ENCODE measurements at places on chromosomes 3 and 15.

DNA sequence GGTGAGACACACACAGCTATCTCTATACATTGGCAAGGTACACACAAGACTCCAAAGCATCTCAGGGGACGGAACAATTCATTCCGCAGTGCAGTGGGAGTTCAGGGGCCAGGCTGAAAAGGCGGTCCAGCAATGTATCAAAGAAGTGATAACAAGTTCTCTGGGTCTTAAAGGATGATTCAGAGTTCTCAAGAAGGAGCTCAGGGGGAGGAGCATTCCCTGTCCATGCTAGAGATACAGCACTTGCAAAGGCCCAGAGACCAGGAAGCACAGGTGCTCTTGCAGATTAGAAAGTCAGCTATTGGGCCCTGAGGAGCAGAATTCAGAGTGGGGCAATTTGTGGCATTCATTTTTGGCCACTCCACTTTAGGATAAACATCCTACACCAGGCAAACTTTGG is 34.9 kb downstream of the MECOM start:
- no peak for DNase-seq

DNA sequence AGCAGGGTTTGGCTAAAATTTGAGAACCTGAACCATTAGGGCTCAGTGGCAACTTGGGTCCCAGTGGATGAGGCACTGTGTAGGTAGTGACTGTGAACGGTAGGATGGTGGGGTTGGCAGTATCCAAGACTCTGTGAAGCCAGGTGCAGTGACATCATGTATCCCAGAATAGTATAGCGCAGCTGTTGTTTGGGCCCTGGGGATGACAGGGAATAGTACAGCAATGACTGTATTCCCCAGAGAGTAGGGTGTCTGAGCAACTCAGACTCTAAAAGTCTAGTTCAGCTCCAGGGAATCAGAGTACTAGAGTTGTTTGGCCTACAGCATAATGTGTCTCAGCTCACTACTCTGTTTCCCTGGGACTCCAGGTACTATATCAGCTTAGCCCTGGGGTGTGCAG is 20.7 kb upstream of the PPP2R3A start:
- no peak for DNase-seq

DNA sequence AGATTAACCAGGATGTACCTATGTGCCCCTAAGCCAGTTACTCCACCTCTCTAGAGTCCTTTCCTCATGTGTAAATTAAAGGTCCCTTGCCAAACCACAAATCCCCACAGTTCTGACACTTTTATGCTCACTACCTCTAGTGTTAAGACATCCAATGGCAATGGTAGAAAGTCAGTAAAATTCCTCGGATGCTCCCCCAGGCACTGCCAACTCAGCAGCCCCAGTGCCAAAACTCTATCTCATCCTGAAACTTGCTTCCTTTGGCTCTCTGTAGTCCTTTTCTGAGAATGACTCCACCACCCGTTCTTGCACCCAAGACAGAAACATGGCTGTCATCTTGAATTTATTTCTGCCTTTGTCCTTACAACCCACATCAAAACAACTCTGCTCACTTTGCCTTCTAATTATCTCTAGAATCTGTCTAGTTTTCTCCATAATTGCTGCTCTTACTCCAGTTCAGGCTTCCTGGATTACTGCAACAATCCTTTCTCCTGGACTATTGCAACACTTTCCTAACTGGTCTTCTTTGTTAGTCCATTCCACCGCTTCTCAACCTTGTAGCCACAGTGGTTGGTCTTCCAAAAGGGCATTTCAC is 41.6 kb downstream of the MB21D2 start:
- no peak for DNase-seq

- DNase-seq = no peak
These were observed 11.8 kb upstream of the ABHD10 start for GRCh38 chr3:111967068-111967467.

Measured in GM12864 (cell line).